ENCODE measurements at places on chromosomes 16 and 17.

- DNase-seq, result no peak
Observed at GRCh38 chr16:78237841-78238240, 138.4 kb downstream of the WWOX start.

GRCh38 chr17:72476575-72476986, 355.8 kb downstream of the SOX9 start:
- DNase-seq, result no peak

DNA sequence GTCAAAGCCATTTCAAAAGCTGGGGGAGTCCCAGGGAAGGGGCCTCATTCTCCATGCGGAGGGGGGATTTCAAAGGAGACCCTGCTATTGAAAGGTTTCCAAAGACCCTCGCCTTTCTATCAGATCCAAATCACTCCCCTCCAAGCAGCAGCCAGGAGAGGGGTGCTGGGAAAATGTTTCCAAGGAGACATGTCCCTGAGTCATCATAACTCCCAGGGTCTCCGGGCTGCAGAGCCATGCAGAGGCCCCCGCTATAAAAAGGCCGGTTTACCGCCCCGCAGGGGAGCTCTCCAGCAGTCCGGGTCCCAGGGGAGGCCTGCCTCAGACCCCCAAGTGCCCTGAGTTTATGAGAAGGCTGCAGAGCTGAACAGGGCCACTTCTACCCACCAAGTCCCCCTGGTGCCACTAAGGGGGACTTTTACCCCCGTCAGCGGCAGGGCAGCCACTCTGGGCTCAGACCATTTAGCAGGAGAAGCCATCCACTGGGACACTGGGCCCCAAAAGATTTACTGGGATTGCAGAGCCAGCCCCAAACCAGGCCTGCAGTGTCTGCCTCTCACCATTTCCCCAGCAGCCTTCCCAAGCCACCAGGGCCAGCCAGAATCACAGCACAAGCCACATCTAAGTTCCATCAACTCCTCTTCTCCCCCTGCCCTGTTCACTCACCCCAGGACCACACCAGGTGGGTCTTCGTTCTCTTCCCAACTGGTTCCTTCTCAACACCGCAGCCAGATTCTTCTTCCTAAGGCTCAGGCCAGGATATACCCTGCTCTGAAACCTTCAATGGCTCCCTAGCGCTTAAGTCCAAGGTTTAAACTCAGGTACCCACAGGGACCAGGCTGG, 234.4 kb downstream of the ZNF423 start:
- no peak for DNase-seq

- DNase-seq, result no peak
Observed at GRCh38 chr17:61369751-61370150, 29.9 kb upstream of the TBX2 start.

GRCh38 chr17:65088621-65089360, 32.3 kb upstream of the GNA13 start:
- no peak for DNase-seq

DNA sequence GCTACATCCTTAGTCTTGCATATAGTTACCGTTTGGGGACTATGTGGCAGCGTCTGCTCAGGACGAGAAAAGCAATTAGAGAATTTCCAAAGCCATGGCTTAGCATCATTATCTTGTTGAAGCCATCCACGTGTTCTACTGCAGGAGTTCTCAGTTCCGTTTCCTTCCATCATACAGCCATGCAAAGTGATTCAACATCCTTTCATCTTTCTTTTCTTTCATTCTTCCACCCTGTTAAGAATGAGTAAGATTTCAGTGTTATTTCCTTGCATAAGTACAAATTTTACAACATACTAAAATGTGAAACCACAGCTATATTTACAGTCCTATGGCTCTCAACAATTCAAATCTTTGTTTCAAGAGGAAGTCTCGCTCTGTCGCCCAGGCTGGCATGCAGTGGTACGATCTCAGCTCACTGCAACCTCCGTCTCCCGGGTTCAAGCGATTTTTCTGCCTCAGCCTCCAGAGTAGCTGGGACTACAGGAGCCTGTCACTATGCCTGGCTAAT, 3.8 kb downstream of the MARF1 start:
- no peak for DNase-seq

GRCh38 chr17:73058022-73058421, 34.5 kb downstream of the SLC39A11 start:
- DNase-seq, result no peak

DNA sequence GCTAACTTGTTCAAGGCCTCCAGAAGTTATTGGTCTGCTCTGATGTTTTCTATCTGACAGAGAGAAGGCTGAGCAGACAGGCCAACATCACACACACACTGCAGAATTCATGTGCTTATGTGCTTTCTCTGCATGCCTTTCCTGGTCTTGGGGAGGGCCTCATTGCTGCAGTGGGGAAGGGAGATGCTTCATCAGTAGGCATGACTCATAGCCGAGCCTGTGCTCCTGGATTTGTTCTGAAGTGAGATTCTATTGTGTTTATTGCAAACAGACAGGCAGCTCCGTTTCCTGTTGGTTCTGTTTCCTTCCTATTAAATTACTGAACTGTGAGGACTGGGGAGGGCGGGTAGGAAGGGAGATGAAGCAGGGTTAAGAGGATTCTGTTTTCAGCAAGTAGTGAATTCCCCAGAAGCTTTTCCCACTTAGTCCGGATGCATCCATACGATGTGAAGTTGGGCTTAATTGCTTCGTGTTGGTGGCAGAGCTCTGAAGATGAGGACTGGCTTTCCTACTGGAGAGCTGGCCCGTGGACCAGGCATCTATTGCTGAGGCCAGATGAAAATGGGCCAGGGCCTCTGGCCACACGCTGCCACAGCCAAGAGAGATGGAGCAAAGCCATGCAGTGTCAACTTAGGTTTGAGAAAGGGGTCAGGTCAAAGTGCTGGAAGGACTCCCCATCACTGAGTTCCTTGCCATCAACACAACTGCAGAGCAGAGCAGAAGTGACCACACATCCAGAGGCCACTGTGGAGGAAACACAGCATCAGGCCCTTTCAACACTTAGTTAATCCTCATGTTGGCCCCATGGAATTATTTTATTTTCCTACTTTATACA, 179.3 kb downstream of the UTP18 start:
- DNase-seq, result no peak

DNA sequence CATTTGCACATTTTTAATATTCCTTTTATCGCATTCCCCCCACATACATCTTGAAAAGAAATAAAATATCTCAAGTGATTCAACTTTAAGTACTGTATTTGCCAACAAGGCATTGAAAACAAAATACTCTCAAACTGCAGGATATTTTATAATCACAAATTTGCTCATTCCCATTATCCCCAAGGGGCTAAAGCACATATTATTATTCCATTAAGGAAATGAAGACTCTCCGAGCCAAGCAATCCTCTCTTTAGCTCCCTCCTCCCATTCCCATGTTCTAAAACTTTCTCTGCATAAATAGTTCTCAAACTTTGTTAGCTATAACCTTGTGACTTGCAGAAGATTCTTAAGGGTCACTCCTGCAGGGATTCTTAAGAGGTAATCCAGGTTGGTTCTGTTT, 436.8 kb downstream of the KCNJ2 start:
- DNase-seq, result no peak

DNA sequence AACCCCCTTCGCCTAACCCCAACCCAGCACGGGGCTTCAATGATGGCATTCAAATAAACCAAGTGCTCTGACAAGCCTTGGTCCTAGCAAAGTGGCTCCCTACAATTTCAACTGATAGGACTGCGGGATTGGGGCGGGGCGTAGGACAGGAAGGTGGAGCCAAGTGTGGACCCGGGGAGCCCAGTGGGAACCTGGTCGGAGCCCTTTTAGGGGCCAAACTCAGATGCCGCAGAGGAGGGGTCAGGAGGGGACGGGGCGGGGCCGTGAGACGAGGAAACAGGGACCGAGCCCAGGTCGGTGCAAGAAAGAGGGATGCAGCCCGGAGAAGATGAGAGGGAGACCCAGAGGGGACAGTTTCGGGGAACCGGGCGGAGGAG, 13.2 kb upstream of the CDIPT start:
- no peak for DNase-seq

- DNase-seq, result no peak
Observed at GRCh38 chr17:3870871-3871306, 22.0 kb downstream of the CAMKK1 start.

DNA sequence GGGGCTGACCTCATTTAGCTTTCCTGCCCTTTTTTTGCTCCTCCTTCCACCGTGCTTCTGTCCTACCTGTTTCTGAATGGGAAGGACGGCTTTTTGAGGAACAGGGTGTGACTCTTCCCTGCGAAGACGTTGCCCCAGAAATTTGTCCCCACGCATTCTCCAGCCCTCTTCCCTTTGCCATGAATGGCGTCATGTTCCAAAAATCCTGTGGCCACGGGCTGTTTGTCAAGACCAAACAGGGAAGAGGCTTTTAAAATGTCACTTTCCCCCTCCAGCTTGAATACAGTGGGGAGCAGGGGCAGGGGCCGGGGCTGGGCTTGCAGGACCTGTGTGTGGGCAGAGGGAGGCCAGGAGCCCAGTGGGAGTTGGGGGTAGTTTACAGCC, 13.9 kb downstream of the MPRIP start:
- no peak for DNase-seq

GRCh38 chr16:81784072-81784795, 5.1 kb downstream of the PLCG2 start:
- no peak for DNase-seq

GRCh38 chr17:34637548-34638525, 58.5 kb downstream of the TMEM132E start:
- DNase-seq, result no peak

DNA sequence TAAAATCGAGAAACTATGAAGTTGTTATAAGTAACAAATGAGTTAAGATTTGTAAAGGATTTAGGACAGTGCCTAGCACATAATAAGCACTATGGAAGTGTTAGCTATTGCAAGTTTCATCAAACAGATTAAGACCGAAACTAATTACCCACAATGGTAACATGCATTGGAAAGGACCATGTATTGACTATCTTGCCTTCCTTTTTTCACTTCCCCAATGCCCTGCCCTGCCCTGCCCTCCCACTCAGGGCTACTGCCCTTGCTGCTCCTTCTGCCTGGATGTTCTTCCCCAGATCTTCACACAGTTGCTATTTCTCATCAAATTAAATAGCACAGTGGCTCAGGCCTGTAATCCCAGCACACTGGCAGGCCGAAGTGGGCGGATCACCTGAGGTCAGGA, 202.1 kb upstream of the PSMD7 start:
- no peak for DNase-seq

GRCh38 chr17:80034791-80035686, 633 bp downstream of the TBC1D16 start:
- no peak for DNase-seq

DNA sequence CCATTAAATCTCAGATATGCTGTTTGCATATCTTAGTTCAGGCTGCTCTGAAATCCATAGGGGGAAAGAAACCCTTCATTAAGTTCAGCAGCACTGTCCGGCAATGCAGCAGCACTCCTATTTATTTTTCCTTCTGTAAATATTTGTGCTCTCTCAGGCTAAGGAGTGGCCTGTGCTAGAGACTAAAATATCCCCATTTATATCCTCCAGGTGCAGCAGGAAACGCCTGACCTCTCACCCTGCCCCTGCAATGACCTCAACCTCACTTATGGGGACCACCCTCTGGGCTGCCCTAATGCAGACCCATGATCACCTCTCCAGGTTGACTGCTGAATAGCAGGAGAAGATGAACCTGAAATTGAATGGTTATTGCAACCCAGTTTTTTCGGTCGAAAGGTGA, 165.0 kb upstream of the ELAC2 start:
- no peak for DNase-seq

- DNase-seq, result no peak
Observed at GRCh38 chr17:76164331-76164730, 23.3 kb upstream of the FOXJ1 start.

GRCh38 chr16:6918646-6919045, 414.0 kb upstream of the RBFOX1 start:
- DNase-seq, result no peak

GRCh38 chr16:78791926-78792325, 692.5 kb downstream of the WWOX start:
- DNase-seq, result no peak

All from cortex of kidney (tissue), 1 donor.